ENCODE measurements at places on chromosomes 7 and 10.

GRCh38 chr10:103819493-103819892 is 35.9 kb downstream of the SH3PXD2A start:
- DNase-seq: no peak

GRCh38 chr10:60708666-60709065 is 69.6 kb upstream of the CDK1 start:
- no peak for DNase-seq

DNA sequence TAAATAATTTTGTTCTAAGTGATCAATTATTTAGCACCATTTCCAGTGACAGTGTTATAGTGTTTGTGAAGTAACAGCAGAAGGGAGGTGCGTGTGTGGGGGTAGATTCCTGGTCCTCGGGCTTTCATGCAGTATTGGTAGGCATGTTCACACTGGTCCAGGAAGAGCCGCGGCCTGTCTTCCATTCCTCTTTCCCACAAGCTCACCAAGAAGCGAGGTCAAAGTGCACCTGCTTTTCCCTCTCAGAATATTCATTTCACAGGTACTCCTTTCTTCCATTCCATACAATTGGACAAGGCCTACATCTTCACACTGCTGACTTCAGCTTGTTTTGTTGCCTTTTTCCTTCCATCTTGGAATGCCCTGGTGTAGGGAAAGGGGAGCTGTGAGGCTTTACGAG is 151.8 kb upstream of the CELF2 start:
- no peak for DNase-seq

GRCh38 chr7:139133335-139134139 is 24.0 kb upstream of the ZC3HAV1 start:
- peak; percentile 75 for DNase-seq

GRCh38 chr7:63042730-63043511 is 955.7 kb upstream of the ZNF722 start:
- DNase-seq: no peak

DNA sequence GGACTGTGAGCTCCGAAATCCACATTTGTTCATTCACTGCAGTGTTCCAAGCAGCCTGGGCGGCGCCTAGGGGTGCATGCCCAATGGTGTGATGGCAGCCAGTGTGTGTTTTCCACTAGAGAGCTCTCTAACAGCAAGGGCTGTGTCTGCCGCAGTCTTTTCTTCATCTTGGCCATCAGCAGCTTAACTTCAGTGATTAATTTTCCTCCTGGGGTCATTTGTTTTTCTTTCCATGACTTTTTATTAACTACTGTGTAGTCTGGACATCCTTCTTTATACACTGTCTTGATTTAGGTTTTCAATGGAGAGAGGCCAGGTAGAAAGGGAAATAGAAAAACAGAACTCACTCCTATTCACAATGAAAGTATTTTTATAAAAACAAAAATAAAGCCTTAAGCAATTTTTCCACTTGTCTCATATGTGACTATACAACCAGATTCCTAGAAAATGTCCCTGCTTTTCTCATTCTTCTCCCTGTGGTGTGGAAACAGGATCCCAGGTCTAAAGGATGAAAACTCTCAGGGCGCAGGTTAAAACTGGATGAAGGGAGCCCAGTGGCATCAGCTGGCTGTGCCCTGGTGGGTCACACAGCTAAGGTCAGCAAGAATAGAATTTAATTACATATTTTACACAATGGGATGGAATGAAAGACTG is 176.8 kb downstream of the PKD1L1 start:
- no peak for DNase-seq

DNA sequence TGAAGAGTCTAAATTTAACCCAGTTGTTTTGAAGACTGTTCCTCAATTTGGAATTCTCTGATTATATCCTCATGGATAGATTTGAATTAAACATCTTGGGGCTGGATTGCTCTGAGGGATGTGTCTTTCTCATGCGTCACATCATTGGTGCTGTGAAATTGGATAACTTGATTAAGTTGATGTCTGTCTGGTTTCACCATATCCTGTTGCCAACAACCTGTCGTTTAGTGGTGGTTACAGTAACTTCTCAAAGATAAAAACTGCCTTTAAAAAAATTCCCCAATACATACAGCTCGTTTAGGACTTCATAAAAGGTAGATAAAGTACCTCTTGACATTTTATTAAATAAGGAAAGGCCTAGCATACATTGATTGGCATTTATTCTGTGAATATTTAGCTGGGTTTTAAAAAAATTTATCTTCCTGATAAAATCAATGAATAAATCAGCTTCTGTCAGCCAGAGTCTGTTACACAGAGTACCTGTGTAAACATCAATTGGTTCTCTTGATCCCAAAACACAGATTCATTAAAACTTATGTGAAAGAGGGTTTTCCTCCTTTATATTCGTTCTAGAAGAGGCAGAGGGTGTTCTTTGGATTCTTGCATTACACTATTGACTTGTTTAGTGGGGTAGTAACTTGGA is 10.5 kb downstream of the CRCP start:
- DNase-seq: no peak

- DNase-seq: no peak
Observed at GRCh38 chr7:1461646-1462375, 2.5 kb upstream of the MICALL2 start.

DNA sequence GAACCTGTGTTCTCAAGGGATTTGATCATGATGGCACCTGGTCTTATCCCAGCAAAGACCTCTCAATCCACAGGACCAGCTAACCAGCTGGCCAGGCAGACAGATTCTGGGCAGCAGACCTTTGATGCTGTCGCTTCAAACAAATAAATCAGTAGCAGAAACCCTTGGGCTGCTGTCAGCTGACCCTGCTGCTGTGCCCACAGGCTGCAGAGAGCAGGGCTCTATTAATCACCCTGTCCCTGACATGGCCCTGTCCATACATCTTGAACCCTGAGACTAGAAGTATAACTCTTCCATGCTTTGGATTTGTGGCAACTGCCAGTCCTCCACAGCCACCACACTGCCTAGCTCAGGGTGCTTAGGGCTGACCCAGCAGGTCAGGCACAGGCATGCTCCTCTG is 244.1 kb upstream of the PODXL start:
- no peak for DNase-seq

- DNase-seq: no peak
Observed at GRCh38 chr10:68333058-68333395, 299 bp upstream of the PBLD start.

DNA sequence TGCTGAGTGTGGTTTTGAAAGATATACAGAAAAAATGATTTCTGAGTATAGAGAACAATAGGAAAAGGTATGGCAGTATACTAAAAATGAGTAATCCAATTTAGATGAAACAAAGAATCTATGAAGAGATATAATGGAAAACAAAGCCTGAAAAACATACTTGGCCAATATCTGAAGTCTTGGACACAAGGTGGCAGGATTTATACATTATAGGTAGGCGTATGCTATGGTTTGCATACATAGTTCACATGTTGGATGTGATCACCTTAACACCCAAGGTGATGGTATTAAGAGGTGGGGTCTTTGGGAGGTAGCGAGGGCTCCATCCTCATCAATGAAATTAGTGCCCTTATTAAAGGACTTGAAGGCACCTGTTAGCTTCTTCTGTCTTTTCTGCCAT is 34.5 kb upstream of the BPGM start:
- no peak for DNase-seq

DNA sequence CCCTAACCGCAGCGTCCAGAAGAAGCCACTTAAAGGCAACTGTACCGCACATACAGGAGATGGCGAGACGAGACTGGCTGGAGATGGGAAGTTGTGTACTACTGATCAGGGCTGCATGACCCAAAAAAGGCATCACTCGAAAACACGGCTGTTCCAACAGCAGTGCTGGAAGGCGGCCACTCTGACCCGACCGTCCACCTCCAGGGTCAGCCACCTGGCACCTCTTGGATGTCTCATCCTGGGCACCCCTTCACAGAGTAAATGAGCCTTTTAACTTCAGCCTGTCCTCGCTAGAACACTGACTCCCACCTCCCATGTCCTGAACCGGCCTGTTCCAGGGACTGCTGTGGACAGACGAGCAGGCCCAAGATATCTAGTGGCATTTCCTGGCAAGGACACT is 180.7 kb downstream of the DIP2C start:
- no peak for DNase-seq

DNA sequence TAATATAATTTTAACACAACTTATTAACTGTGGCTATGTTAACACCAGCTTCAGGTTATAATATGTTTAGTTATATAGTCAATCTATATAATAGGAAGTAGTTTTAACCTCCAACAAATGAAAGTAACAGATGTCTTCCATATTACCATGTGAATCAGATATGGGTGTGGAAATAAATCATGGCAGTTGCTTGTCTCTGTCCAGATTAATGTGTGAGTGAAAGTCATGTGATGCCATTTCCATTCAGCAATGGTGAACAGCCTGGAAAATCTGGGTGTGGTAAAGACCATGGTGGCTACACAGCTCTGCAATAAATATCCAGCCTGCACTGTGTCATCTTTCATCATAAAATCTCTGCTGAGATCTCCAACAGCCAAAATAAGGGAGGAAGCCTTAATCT is 27.8 kb downstream of the HEPACAM2 start:
- DNase-seq: no peak

- no peak for DNase-seq
Observed at GRCh38 chr10:44935201-44935965, 24.2 kb upstream of the RASSF4 start.

DNA sequence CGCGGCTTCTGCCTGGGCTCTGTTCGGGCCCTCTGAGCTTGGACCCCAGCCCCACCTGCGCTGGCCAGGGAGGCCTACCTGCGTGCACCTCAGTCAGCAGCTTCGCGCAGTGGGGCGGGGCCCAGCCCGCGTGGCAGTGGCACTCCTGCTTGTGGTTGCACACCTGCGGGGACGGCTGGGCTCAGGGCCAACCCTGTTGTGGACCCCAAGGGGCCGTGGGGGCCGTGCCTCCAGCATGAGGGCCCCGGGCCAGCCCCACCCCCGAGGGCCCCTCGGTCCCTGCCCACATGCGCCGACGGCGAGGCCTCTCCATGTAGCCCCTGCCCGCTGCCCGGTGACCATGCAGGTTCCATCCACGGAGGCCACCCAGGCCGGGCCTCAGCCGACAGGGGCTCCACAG is 7.3 kb downstream of the ADAM8 start:
- DNase-seq: no peak

DNA sequence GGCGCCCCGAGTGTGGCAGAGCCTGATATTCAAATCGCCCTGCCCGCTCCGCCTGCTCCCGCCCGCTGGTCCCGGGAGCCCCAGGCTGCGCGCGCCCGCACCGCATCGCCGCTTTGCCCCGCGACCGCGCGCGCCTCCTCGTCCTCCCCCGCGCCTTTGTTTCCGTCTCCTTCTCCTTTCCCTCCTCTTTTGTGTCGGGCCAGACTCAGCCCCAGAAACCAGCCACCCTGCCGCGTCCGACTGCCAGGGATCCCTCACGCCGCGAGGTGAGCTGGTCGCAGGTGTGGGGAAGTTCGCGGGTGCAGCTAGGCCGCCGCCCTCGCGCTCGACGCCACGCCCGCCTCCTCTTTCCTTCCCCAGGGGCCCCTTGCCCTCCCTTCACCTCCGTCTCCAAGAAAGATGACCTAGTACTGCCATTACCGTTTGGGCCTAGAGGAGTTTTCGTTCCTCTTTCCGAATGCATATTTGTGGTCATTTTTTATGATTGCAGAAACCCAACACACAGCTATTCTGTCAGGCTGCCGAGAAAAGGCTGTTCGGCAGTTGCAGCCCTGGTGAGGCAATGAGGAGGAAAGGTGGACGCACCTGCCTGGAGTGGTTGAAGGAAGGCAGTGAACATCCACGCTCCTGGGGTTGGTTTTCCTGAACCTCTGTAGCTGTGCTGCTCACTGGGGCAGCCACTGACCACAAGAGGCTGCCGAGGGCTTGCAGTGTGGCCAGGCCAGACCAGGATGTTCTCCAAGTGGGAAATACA is 107.3 kb downstream of the SNX10 start:
- no peak for DNase-seq

DNA sequence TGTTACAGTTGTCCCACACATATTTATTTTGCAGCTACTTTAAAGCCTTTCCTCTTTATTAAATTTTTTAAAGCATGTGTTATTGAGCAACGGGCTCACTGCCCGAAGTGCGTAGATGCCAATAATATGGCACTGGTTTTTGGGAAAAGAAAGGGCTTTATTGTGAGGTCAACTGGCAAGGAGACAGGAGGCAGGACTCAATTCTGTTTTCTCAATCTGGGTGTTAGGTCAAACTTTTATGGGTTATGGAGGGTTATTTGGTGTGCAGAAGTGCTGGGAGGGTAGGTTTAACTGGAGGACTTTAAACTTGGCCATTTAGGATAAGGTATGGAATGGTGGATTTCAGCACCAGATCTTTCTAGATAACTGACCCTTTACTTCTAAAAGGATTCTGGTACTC is 183.6 kb downstream of the LRRC4 start:
- DNase-seq: no peak

DNA sequence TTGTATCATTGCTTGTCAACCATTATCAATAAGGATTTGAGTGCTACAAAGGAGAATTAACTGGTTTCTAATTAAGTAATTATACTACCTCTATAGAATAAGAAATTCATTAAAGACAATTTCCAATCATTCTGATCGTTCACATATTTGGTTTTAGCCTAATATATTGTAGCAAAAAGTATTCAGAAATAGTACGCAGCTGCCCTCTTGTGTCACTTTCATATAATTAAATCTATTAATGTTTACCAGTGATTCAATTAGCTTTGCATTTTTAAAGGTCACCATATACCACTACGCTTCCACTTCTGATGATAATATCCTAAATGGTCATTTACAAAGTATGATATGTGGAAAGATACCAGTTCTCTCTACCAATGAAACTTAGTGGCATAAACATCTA is 128.3 kb downstream of the NEBL start:
- DNase-seq: no peak

DNA sequence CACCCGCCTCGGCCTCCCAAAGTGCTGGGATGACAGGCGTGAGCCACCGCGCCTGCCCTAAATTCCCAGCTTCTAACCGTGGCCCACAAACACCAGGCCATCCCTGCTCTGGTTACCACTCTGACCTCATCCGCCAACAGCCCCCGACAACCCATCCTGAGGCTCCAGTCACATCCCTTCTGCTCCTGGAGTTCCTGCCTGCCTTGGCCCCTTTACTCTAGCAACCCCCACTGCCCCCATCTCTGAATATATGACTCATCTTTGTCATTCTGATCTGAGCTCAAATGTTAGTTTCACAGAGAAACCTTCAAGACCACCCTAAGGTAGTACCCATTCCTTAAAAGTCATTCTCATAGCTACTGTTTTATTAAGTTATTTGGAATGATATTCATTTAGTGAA is 26.6 kb downstream of the RHEB start:
- no peak for DNase-seq

- DNase-seq: no peak
Observed at GRCh38 chr10:95308389-95309302, 17.8 kb upstream of the PDLIM1 start.

DNA sequence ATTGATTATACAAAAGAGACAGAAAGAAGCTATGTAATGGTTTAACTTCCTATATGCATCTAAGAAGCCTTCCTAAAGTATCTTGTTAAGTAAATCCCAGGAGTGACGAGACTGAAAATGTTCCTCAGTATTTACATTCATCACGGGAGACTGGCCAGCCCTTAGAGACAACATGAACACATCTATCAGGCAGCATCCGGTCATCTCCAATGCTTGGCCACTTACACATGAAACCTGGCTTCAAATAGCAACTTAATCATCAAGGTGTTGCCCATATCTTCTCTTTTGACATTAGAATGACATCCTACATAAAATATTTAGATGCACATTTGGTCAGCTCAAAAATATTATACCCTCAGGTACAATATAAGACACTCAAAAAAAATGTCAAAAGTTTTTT is 33.8 kb downstream of the ERCC6 start:
- no peak for DNase-seq

GRCh38 chr10:13959443-13960359 is 371.0 kb downstream of the FRMD4A start:
- no peak for DNase-seq

- no peak for DNase-seq
Observed at GRCh38 chr10:9010931-9011670, 956.6 kb downstream of the GATA3 start.

Measured in stimulated activated CD8-positive, alpha-beta memory T cell treated with anti-CD3 and anti-CD28 coated beads, Interleukin-4, amount 100 ng/mL, for 1 hour (primary cell).